Neural progenitor cell (in vitro differentiated cells): ENCODE measurements at places on chromosomes 1 and 21.

- DNase-seq, result peak; percentile 57
Measured at GRCh38 chr1:50415235-50416149, 7.8 kb downstream of the DMRTA2 start.

DNA sequence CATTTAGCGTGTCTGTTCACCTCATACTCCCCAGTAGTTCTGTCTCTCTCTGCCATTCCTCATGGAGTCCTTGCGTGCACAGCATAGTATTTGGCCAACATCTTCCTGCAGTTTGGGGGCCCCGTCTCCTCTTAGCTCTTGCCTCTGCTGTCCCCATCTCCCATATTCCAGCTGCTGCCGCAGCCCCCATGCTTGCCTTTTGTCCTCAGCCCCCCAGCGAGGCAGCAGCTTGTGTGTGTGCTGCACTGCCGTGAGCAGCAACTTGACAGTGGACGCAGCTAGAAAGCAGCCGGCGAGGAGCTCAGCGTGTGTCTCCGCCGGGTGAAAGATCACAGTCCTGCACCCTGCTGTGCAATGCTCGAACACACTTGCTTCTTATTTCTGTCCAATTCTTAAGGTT, 164.2 kb upstream of the COL6A1 start:
- DNase-seq, result no peak

GRCh38 chr1:208000504-208000903, 89.6 kb upstream of the CD34 start:
- no peak for DNase-seq

GRCh38 chr21:36297938-36298572, 21.9 kb upstream of the MORC3 start:
- DNase-seq, result no peak

DNA sequence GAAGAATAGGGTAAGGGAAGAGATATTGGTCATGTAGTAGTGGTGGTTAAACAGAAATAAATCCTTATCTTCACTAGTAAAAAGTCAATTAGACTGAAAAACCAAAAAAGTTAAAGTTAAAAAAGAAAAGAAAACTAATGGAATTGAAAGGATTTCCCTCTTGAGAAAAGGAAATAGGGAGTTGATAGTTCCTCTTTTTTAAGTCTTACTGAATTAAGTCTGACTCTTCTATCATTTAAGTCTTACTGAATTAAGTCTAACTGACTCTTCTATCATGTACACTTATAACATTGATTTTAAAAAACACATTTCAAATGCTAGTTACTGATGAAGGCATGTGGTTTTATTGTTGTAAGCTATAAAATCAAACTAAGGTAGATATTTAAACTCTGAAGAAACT, 49.5 kb upstream of the TENT5C start:
- DNase-seq, result no peak

GRCh38 chr1:167651161-167651693, 21.2 kb downstream of the RCSD1 start:
- DNase-seq, result no peak

DNA sequence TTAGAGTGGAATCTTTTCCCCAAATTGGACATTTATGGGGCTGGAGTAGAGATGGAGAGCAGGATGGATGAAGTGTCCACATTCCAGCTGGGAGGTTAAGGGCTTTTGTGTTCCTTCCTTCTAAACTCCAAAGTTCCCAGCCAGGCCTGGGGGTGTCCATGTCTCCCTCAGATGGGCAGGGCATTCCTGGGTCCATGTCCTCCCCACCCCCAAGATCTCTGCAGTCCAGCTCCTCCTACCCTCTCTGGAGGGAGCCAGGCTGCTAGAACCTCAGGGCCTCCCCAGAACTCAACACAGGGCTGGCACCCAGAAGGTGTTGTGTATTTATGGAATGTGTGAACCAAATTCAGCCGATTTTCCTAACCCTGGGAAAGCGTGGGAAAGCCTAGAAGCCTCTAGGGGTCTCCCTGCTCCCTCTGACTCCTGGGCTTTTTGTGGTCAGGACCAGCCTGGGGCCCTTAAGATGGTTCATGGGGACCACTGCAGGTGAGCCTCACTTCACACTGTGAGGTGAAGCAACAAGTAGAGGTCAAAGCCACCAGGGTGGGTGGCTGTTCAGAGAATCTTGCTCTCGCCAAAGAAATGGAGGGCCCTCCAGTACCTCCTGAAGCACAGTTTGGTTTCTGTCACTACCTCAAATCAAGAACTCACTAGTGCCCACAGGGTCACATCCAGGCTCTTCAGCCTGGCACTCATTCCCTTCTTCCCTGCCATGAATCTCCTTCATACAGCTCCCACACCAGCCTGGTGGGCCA, 54.8 kb downstream of the GLIS1 start:
- peak; percentile 41 for DNase-seq

- DNase-seq, result peak; percentile 49
Measured at GRCh38 chr1:208251911-208252835, 8.0 kb upstream of the PLXNA2 start.

DNA sequence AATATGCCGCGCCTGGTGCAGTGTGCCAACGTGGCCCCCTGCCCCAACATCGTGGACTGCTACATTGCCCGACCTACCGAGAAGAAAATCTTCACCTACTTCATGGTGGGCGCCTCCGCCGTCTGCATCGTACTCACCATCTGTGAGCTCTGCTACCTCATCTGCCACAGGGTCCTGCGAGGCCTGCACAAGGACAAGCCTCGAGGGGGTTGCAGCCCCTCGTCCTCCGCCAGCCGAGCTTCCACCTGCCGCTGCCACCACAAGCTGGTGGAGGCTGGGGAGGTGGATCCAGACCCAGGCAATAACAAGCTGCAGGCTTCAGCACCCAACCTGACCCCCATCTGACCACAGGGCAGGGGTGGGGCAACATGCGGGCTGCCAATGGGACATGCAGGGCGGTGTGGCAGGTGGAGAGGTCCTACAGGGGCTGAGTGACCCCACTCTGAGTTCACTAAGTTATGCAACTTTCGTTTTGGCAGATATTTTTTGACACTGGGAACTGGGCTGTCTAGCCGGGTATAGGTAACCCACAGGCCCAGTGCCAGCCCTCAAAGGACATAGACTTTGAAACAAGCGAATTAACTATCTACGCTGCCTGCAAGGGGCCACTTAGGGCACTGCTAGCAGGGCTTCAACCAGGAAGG, 4.3 kb downstream of the GJB3 start:
- DNase-seq, result no peak

- DNase-seq, result no peak
Measured at GRCh38 chr1:14681182-14681581, 82.7 kb downstream of the KAZN start.

DNA sequence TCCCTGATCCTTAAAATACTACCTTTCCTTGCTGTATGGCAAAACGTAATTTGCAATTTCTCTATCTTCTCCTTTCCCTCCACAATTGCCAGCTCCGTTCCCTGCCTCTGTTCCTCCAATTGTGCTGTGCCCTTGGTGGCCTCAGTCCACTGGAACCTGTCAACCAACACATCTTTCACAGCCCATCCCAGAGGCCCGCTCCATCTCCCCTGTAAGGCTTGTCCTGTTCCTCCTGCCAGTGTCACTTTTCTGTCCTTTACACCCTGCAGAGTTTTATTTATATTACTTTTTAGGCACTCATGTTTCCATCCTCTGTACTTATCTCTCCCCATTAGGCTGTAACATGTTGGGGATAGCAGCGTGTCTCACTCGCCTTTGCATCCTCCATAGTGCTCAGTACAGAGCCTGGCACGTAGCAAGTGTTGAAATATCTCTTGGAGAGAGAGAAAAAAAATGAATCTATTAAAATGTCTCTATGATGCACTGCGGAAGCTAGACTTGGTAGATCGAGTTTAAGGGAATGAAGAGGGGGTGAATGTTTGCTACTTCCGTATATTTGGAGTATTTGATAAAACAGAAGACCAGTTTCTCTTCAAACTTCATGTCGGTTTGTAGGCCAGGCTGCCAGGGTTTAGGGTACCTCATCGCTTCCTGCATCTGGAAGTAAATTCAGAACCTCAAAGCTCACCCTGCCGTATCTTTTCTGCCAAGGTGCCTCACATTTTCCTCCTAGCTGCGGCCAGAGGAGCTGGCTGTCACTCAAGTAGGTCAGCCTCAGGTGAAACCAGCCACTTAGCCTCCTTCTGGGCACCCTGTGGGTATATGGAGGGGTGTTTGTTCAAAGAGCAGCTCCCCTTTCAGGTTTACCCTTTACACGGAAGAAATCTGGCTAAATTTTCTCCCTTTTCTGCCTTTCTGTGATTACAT, 303.8 kb downstream of the TM2D1 start:
- no peak for DNase-seq

GRCh38 chr1:17733661-17734060, 21.5 kb upstream of the ACTL8 start:
- DNase-seq, result no peak

DNA sequence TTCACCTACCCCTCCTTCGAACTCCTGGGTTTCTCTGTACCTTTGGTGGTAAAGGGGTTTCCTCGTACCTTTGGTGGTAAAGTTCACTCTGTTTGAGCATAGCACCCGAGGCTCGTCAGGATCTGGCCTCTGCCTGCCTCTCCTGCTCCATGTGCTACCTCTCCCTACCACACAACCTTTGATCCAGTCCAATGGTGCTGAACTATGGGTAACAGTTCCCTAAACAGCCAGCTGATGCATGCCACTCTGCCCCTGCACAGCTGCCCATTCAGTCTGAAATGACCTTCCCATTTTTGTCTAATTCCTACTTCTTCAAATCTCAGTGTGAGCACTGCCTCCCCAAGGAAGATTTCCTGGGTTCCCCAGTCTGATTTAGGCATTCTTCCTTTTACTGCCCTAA, 14.0 kb downstream of the OVAAL start:
- no peak for DNase-seq

DNA sequence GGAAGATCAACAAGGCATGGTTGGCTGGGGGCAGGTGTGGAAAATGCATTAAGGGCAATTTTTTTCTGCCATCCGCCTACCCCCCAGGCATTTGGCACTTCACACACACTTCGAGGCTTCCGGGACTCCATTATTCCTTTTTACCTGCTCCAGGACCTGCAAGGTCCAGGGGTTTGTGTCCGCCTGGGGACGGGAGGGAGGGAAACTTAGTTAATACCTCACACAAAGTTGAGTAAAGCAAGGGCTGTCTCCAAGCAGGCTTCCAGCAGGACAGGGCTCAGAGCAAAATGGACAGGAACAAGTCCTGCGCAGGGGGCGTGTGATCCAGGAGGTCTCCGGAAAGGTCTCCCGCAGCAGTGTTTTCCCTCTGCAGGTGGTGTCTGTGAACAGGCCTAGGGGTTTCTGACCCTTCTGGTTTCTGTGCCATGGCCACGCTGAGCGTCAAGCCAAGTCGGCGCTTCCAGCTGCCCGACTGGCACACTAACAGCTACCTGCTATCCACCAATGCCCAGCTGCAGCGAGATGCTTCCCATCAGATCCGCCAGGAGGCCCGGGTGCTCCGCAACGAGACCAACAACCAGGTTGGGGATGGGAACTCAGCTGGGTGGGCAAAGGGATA, 712 bp downstream of the TEKT2 start:
- DNase-seq, result peak; percentile 46

DNA sequence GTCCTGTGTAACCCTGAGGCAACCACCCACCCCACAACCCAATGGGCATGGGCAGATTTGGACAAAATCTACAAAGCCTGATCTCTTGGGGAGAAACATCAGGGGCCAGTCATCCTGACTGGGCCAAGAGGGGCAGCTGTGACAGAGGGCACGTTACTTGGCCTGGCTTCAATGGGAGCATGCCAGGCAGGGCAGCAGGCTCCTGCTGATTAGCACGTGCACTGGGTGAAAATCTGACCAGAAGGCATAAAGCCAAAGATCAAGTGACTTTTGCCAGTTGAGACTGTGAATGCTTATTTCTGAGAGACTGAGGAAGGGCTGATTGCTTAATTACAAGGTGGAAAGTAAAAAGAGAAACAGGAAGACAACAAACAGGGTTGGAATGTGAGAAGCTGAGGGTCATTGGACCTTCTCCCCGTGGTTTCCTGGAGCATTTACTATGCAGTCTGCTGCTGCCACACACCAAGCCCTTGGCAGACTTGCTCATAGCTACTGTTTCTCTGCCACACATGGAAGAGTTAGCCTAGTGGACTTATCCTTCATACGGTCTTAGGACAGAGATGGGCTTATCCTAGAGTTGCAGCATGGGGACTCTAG, 39.8 kb upstream of the TNR start:
- DNase-seq, result no peak

- DNase-seq, result no peak
Measured at GRCh38 chr21:35257413-35257812, 208.3 kb upstream of the RUNX1 start.

DNA sequence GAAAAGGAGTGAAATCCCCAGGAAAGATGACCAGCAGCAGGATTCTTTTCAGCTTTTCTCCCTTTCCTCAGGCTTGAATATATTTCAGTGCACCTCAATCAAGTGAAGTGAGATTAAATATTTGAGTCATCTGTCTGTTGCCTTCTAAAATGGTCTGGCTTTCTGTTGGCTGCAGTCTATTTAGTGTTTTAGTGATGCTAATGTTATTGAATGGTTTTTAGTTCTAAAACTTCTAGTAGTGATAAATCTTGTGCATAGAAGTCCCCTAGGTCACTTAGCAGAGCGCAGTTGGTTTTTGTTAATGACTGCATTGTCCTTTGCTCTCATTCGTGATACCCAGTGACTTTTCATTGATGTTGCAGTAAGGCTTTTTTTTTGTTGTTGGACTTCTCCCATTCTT, 53.5 kb downstream of the ITSN1 start:
- no peak for DNase-seq

DNA sequence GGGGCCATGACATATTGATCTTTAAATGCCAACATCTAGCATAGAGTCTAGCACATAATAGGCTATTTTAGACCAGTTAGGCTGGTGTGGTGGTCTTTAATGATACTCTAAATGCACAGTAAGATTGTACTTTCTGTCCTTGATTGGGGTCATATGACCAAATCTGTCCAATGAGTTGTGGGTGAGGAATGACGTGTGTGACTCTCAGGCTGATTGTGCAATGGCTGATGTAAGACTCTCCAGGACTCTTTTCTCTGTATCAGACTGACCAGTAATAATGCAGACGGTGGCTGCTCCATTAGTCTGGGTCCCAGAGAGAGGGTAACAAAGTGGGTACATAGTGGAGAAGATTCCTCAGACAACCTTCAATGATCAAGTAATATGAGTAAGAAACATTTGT, 541.6 kb upstream of the CAMK1G start:
- DNase-seq, result no peak

- DNase-seq, result no peak
Measured at GRCh38 chr1:186683652-186684410, 3.6 kb upstream of the PTGS2 start.

- DNase-seq, result no peak
Measured at GRCh38 chr1:236273358-236273757, 8.4 kb downstream of the ERO1B start.

GRCh38 chr1:203462878-203463277, 12.7 kb upstream of the PRELP start:
- DNase-seq, result no peak
